ENCODE measurements at places on chromosomes 5 and 9.

DNA sequence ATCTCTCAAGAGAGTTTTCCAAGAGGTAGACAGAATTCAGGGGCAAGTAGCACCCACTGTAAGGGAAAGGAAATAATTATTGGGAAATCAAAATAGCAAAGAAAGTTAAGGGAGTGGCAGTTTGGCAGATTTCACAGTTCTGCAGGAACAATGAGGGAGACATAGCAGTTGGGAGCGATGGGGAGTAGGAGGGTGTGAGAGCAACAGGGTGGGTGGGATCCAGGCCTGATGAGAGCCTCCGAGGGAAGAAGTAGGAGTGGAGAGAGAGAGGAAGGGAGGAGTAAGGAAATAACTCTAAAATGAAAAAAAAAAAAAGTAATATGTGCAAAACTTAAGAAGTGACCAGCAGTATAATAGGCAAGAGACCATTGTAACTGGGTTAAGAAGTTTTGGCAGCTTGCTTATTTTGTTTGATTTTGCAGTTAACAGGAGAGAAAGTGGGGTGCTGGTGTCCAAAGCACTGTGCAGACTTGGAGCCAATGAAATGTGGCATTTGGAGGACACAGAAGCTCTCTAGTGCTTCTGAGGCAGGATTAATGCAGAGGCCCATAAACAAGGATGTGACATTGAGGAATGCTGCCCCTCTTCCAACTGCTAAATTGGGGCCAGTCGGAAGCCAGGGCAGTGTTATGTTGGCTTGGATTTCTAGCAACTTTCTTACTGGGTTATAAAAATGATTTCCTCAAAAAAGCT, 10.2 kb downstream of the TNFAIP8 start:
- no peak for DNase-seq

- no peak for DNase-seq
Observed at GRCh38 chr9:116635908-116636307, 51.2 kb upstream of the TRIM32 start.

- no peak for DNase-seq
Observed at GRCh38 chr9:84317563-84317962, 23.0 kb downstream of the SLC28A3 start.

DNA sequence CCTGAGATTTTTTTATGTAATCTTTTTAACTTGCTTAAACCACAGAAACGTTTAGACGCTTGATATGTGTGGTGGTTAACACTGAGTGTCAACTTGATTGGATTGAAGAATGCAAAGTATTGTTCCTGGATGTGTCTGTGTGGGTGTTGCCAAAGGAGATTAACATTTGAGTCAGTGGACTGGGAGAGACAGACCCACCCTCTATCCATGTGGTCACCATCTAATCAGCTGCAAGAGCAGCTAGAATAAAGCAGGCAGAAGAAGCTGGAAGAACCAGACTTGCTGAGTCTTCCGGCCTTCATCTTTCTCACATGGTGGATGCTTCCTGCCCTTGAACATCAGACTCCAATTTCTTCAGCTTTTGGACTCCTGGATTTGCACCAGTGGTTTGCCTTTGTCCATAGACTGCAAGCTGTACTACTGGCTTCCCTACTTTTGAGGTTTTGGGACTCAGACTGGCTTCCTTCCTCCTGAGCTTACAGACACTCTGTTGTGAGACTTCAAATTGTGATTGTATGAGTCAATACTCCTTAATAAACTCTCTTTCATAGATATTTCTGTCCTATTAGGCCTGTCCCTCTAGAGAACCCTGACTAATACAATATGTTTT, 816.0 kb upstream of the CDH9 start:
- DNase-seq: no peak

- no peak for DNase-seq
Observed at GRCh38 chr5:138159666-138160065, 18.8 kb downstream of the BRD8 start.

DNA sequence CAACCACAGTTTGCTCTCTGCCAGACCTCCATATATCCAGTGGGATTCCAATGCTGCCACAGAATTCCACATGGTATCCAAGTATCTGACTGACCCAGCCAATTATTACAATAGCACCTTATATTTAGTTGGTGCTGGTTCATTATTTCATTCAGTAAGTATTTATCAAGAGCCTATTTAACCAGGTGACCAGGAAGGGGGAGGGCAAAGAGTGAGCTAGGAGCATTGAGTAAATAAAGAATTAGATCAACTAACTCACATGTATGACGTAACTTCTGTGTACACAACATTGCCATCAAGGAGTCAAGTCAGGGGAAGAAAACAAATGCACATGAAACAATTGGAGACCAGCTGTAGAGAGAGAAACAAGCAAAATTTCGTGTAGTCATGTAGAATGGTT, 207.1 kb upstream of the PAPPA start:
- DNase-seq: no peak

GRCh38 chr9:99070681-99071080, 34.2 kb upstream of the TGFBR1 start:
- no peak for DNase-seq

DNA sequence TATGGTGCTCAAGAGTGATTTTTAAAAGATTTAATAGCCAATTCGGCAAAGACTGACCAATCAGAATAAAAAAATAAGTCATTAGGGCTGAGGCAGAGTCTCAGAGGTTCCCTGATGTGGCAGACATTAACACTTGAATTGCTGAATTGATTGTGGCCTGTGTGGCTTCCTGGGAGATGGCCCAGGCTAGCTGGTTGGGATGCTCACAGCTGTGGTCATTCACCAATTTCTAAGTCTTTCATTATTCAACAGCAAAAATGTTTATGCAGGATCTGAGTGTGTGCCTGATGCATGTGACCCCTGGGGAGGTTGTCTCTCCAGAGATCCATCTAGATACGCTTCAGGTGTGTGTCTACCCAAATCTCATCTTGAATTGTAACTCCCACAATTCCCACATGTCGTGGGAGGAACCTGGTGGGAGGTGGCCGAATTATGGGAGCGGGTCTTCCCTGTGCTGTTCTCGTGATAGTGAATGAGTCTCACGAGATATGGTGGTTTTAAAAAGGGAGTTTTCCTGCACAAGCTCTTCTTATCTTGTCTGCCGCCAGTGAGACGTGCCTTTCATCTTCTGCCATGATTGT, 632.6 kb upstream of the SEMA6A start:
- no peak for DNase-seq

DNA sequence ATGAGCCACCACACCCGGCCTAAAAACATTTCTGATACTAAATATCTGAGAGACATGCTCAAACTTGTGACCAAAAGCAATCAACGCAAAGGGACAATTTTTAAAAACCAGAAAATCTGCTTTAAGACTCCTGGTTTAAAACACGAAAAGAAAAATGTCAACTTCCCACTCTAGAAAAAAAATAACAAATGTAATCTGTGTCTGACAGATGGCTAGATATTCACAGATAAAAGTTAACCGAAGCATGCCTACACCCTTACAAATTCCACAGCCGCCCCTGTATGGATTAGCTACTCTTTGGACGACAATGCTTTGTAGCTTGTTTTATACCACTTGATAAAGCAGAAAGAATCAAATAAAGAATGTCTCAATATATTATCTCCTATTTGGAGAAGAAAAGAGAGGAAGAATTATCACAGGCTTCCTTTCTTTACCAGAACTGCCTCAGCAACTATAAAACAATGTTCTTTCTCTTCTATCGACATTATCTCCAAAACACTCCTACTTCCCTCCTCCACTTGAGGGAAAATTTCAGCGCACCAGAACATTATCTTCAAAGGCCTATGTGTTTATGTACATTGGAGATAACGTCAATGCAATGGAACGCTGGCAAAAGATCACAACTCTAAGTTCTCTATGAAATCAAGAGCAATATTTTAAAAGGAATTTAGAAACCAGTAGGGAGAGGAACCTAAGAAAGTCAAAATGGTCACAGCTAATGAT, 26.2 kb downstream of the CEMIP2 start:
- no peak for DNase-seq

DNA sequence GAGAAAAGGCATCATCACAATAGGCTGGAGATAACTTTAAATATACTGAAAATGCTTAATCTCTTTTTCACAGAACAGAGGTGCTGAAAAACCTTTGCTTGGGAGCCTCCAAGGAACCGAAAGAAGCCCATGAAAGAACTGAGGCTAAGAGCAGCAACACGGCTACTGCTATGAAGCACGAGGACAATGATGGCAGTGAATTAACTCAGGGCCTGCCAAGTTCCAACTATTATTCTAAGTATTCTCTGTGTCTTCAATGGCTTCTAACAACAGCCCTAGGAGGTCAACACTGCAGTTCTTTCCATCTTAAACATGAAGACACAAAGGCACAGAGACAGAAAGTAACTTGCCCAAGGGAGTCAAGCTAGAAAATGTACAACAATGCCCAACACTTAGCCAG, 293.0 kb upstream of the DAP start:
- DNase-seq: no peak

- DNase-seq: no peak
Observed at GRCh38 chr9:87656485-87656884, 69.4 kb upstream of the CTSL start.

GRCh38 chr9:107118863-107119624, 164.0 kb upstream of the RAD23B start:
- no peak for DNase-seq

GRCh38 chr5:145943674-145944121, 7.3 kb downstream of the SH3RF2 start:
- DNase-seq: no peak

DNA sequence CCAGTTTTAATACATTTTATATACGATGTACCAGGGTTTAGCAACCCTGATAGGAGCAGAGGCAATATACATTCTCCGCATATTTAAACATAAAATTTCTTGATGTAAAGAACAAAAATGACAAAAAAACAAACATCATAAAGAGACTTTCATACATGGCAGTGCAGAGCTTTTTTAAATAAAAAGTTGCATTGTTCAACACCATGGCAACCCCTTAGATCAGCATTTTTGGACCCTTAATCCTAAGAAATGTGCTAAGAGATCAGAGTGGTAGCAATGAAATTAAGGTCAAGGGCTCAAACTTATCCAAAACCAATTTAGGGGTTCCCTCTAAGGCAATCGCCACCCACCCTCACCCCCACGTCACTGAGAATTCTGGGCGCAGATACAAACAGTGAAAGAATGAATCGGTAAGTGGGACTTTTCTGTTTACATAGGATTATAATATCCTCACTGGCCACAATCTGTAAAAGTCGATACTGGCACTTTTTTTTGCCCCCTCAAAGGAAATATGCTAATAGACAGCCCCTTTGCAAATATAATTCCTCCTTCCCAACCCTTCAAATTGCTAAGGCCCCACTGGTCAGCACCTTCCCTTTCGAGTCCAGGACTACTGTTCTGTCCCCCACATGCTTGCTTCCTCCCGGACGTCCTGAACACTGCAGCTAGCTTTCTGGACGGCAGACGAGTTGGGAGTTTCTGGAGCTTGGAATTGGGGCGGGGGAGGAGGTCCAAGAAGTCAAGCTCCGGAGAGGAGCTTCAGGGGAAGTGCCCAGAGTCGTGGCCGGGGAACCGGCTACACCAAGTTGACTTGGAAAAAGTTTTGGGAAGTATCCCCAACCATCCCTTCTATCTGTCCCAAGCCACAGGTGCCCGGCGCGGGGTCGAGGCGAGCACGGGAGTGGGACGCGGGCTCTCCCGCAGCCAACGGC, 2.2 kb downstream of the GAS1 start:
- DNase-seq: peak; percentile 35

GRCh38 chr9:107944387-107944786, 454.8 kb upstream of the KLF4 start:
- no peak for DNase-seq

GRCh38 chr5:68884144-68884754, 209.6 kb upstream of the SLC30A5 start:
- DNase-seq: no peak

Data from nucleus accumbens (tissue), 56 donors.